Right renal cortex interstitium (tissue), 3 donors: ENCODE measurements at places on chromosomes 13 and 19.
A peak's percentile ranks its signal among the peaks of the same experiment; 100 is the strongest.

DNA sequence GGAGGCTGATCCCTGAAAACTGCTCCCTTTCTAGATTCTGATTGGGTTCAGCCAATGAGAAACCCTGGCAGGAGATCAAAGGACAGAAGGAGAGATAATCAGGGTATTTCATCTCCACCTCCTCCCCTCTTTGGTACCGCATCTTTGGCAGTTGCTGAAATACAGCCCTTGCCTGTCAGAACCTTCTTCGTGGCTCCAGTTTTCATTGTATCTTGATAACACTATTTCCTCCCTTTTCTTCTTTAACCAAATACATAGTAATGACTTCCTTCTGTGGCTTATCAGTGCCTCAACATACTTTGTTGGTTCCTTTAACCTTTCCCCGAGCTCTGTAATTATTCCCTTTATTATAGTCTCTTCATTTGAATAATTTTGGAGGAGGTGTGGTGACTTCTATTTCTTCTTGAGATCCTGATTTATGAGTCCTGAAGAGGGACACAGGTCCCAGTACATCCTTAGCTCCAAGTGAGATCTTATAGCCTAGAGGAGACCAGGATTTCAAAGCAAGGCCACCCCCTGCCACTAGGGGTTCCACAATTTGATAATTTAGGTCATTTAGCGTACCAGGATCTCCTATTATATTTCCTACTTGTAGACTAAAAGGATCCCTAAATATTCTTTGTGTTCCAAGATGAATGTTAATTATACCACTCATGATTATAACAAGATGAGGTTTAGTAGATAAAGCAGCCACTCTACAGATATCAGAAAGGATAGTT, 98.0 kb downstream of the EDNRB start:
- no peak for DNase-seq

- DNase-seq, result peak; percentile 42
These were observed 236.0 kb downstream of the PCDH9 start for GRCh38 chr13:66994097-66994496.

DNA sequence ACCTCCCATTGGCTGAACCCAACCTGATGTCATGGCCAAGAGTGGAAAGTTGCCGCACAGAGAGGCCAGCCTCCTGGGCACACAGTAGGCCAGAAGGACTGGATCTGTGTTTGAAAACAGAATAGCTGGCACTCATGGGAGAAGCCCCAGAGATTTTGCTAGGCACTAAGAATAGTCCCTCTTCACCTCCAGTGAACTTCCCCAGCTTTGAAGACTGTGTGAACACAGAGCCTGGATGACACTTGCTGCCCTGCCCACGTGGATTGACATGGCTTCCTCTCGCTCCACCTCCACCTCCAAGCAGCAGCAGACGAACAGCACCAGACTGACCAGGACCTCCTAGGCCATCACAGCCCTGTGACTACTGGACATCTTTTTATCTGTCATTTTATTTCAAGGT, 37.9 kb upstream of the KL start:
- no peak for DNase-seq

DNA sequence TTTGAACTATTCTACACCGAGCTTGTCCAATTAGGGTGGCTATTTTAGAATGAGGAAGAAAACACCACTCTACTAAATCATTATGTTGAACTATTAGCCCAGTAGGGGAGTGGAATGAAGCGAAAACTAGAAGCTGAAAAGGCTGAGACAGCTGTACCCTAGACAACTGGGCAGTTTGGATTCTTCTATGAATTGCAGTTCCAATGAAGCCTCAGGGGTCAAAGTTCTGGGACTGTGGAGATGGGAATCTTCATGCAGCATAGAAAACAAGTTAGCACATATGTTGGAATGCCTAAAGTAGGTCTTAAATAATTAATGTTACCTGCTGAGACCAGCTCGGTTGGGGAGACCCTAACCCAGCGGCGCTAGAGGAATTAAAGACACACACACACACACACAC, 62.7 kb upstream of the ZNF726 start:
- no peak for DNase-seq

DNA sequence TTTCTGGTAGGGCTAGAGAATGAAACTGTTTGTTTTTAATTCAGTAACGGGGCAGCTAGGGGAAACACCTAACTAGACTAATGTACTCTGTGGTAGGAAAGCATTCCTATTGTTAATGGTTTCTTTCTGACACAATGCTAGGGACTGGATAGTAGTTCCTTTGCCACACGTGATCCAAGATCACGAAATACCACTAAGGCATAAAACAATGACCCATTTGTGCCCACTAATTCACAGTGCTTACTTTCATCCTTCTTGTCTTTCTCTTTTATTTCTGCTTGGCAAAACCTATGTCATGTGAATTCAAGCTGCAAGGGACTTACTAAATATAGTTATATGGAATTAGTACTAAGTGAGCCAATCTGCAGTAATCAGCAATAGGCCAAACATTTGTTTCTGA, 834.1 kb upstream of the SLITRK6 start:
- no peak for DNase-seq

- DNase-seq, result no peak
These were observed 15.1 kb downstream of the PCDH8 start for GRCh38 chr13:52833296-52833875.
